ENCODE measurements at places on chromosomes 7 and 10.

DNA sequence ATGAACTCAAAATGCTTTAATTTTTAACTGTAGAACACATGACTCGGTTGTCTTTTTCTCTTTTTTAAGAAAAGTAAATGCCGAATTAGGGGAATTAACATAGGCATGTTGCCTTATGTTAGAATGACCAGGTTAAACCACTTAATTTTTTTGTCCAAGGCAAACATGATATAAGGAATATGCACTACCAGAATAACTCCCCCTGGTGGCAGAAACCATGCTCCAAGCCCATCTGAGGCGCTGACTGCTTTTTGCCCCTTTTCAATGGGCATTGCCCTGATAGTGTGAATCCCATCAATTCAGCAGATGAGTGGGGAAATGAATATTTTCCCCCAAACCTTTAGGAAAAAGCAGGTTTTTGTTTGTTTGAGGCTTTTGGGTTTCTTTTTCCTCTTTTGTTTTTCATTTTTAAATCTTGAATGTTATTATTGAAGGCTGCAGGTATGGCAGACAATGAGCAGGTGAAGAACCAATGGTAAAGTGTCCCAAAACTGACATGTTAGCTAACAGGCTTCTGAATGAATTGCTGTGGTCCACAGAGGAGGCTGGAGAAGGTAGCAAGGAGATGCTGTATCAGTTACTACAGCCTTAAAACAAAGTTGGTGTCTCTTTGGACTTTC, 284.3 kb downstream of the SORCS3 start:
- no peak for DNase-seq

- no peak for DNase-seq
Observed at GRCh38 chr7:47361236-47361635, 220.7 kb downstream of the TNS3 start.

GRCh38 chr7:155644971-155645509, 579 bp downstream of the RBM33 start:
- DNase-seq: no peak

DNA sequence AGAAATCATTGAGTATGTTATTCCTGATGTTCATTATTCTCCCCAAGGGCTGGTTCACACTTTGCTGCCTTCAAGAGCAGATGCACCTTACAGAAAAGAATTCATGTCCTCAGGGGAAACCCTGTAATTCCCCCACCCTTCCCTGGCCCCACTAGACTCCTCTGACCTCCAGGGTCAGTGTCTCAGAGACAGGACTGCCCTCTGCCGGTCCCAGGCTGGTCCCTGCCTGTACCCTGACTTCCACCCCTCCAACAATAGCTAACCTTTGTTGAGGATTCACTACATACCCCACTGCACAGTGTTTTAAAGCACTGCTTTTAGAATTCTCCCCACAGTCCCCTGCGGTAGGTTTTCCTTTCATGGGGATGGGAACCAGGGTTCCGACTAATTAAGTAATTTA, 4.4 kb upstream of the SEPHS1 start:
- DNase-seq: no peak

- DNase-seq: peak; percentile 88
Observed at GRCh38 chr7:38673795-38674194, 42.6 kb upstream of the AMPH start.

GRCh38 chr7:21497072-21497471, 45.8 kb upstream of the DNAH11 start:
- no peak for DNase-seq

DNA sequence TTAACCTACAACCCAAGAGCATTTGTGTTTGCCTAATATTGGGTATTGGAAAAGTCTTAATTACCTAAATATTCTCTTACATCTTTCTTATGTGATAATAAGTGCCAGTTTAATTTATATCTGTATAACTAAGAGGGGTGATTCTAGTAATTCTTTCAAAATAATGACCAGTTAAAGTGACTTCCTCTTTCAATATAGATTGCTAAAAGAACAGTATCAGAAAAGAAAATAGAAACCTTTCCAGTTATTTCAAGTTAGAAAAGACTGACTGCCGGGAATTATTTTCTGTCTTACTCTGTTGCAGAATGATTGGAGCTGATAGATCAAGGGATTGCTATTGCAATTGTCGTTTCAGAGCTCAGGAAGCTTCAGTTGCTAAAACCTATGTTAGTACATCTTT, 525.0 kb upstream of the SEMA3D start:
- no peak for DNase-seq

- DNase-seq: no peak
Observed at GRCh38 chr10:72291019-72291532, 17.4 kb downstream of the DDIT4 start.

GRCh38 chr7:43569424-43569823, 13.5 kb upstream of the STK17A start:
- peak; percentile 82 for DNase-seq
